ENCODE measurements at places on chromosomes 13 and 19.

- no peak for DNase-seq
These were observed 288.0 kb upstream of the MAB21L1 start for GRCh38 chr13:35764326-35765015.

GRCh38 chr13:106115081-106115480 is 420.4 kb downstream of the EFNB2 start:
- no peak for DNase-seq

DNA sequence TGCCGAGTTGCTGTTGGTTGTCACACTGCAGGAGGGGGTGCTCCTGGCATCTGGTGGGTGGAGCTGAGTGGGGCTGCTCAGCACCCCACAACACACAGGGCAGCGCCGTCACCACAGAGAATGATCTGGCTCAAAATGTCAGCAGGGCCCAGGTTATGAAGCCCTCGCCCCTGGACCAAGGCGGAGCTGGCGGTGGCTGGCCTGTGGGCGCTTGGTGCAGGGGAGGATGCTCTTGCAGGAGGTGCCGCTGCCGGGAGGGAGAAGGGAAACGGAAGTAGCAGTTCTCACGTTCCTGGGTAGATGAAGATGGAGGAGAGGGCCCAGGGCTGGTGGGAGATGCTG is 14.2 kb upstream of the LENG8 start:
- DNase-seq: peak; percentile 23

- DNase-seq: peak; percentile 29
These were observed 142.0 kb downstream of the ZNF737 start for GRCh38 chr19:20423381-20424197.

GRCh38 chr13:85896516-85897450 is 97.6 kb upstream of the SLITRK6 start:
- DNase-seq: no peak

GRCh38 chr13:37446503-37446902 is 152.1 kb downstream of the POSTN start:
- no peak for DNase-seq

DNA sequence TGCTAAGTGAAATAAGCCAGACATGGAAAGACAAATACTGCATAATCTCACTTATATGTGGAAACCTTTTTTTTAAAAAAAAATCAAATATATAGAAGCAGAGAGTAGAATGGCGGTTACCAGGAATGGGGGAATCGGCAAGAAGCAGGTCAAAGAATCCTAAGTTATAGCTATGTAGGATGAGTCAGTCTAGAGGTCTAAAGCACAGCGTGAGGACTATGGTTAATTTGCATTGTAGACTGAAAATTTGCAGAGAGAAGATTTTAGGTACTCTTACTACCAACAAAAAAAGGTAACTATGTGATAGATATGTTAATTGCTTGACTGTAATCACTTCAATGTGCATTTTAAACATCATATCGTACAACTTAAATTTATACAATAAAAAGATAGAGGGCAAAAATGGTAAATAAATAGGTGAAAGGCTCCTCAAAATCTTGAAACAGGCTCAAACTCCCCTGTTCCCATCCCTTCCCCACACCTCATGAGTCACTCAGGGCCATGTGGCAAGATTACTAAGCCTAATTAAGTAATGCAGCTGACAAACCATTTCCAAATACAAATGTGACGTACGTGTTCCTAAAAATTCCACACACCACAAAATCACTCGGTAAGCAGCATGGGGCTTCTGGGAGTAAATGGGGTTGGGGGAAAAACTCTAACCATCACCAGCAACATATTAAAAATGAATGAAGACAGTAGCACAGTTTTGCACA is 159.0 kb downstream of the USP12 start:
- no peak for DNase-seq

- no peak for DNase-seq
These were observed 75.3 kb downstream of the ERICH6B start for GRCh38 chr13:45540195-45540594.

DNA sequence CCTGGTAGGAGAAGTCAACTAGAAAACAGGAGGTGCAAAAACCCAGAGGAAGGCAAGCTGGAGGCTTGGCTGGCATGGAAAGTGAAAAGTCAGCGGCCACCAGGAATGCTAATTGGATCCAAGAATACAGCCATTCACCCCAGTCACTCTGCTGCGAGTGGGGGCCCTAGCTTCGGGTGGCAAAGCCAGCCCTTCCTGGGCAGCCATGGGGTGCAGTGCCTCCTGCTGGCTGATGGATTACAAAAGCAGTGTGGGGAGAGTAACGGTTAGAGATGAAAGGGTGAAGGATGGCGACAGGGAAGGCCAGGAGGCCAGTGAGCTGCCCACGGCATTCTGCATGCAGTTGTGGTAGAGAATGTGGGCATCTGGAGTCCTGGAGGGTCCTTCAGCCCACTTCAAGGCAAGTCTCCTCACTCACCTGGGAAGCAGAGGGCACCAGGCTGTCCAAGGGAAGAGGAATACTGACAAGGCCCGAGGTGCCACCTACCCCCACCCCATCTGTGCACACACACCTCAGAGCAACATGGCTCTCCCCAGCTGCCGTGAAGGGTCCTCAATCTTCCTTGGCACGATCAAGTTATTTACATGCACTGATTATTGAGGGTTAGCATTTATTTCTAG is 20.3 kb upstream of the EPHX3 start:
- no peak for DNase-seq

- peak; percentile 63 for DNase-seq
These were observed 15.6 kb downstream of the LSM4 start for GRCh38 chr19:18307271-18307681.

GRCh38 chr13:95039415-95039814 is 261.8 kb downstream of the ABCC4 start:
- DNase-seq: no peak

- no peak for DNase-seq
These were observed at the start of gene SHISA7 for GRCh38 chr19:55443045-55443823. Gene SHISA7 (minus strand): TSS chr19:55443300. CDS start chr19:55442863, 437 bp downstream.

GRCh38 chr13:93001866-93002461 is 224.6 kb upstream of the GPC6 start:
- DNase-seq: no peak

DNA sequence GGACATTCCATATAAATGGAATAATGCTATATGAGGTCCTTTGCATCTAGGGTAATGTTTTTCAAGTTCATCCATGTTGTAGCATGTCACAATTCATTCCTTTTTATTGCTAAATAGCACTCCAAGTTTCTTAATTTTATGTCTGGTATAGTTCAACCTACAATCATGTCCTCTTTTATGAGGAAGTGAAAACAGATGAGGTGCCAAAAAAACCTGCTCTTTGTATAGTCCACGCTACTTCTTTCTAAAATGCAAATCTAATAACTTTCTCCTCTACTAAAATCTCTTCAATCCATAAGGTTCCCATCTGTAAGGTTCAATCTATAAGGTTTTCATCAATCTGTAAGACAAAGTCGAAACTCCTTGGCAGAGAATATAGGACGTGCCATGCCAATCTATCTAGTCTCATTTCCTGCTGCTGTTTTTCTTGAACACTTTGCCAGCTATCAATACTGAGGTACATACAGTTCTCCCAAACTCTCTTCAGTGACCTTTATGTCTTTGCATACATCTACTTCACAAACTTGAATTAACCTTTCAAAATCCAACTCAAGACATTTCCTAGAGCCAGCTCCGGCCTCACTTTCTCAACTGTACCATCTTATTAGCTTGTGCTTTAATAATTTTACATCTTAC is 33.7 kb downstream of the INTS6 start:
- DNase-seq: no peak

DNA sequence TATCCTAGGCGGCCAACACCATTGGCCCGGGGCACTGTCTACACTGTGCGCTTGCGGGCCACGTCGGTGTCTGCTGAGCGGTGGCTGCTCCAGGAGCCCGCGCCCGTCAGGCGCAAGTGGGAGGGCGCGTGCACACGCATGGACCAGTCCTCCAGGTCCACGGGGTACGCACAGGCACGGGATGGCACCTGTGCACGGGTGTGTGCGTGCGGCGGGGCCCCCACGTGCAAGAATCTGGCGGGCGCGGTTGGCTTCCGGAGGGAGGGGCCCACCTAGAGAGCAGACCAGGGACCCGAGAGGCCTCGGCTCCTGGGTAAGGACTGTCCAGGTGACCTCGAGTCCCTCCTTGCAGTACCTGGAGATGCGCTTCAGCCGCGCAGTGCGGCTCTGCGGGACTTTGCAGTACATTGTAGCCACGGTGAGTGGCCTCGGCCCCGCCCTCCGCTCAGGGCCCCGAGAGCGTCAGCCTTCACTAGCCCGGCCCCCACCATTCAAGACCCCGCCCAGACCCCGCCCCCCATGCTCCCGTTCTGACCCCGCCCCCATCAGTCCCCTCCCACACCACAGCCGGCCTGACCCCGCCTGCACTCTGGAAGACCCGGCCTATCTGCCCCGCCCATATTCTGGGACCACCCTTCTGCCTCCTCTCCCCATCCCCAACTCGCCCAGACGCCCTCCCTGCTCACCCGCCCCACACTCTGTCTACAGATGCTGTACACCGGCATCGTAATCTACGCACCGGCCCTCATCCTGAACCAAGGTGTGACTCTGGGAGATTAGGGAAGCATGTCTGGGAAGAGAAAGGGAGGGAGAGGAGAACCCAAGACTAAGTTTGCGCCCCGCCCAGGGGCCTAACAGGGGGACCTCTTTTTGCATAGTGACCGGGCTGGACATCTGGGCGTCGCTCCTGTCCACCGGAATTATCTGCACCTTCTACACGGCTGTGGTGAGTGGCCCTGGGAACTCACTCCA is 2.3 kb downstream of the SLC5A5 start:
- peak; percentile 68 for DNase-seq

- DNase-seq: no peak
These were observed 7.3 kb upstream of the SIGLEC5 start for GRCh38 chr19:51637362-51637978.

- DNase-seq: peak; percentile 93
These were observed 13.0 kb upstream of the JUND start for GRCh38 chr19:18294467-18294864.

GRCh38 chr19:2457394-2458037 is 757 bp upstream of the LMNB2 start:
- no peak for DNase-seq

DNA sequence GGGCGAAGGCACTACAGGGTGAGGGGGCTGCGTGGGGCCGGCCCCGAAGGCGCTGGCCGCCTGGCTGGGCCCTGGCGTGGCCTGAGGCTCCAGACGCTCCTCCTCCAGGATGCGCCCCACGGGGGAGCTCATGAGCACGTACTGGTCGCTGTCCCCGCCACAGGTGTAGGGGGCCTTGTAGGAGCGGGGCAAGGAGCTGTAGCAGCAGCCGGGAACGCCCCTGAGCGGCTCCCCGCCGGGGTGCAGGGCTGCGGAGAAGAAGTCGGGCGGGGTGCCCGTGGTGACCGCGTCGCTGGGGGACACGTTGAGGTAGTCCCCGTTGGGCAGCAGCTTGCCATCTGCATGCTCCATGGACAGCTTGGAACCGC is 3.0 kb downstream of the IRS2 start:
- DNase-seq: no peak

GRCh38 chr19:46283771-46284170 is 13.1 kb upstream of the HIF3A start:
- DNase-seq: no peak

DNA sequence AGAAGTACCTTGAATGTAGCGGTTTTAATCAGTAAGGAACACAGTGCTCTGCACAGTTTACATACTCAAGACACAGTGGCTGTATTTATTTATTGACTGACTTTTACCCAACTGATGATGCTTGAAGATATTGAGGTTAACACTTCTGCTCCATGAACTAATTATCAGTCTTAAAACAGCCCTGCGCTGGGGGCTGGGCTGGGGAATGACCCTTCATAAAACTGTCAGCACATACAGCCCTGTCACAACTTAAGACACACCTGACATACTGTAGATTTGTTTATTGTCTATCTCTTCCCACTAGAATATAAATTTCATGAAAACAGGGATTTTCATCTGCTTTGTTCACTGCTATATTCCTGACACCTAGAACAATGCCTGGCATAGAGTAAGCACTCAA is 10.8 kb downstream of the NEK5 start:
- DNase-seq: no peak

DNA sequence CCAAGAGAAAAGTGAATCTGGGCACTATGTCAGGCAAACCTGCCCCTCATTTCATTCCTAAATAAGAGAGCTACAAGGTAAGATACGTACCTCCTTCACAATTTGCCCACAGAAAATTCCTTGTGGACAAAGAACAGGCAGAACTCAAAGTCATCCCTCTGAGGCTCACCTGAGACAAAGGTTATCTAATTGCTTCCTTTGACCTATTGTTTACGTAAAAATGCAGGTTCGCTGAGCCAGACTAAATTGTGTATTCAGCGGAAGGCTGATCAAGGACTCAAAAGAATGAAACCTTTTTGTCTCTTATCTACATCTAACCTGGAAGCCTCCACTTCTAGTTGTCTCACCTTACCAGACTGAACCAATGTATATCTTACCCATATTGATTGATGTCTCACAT is 213.3 kb downstream of the POSTN start:
- no peak for DNase-seq

DNA sequence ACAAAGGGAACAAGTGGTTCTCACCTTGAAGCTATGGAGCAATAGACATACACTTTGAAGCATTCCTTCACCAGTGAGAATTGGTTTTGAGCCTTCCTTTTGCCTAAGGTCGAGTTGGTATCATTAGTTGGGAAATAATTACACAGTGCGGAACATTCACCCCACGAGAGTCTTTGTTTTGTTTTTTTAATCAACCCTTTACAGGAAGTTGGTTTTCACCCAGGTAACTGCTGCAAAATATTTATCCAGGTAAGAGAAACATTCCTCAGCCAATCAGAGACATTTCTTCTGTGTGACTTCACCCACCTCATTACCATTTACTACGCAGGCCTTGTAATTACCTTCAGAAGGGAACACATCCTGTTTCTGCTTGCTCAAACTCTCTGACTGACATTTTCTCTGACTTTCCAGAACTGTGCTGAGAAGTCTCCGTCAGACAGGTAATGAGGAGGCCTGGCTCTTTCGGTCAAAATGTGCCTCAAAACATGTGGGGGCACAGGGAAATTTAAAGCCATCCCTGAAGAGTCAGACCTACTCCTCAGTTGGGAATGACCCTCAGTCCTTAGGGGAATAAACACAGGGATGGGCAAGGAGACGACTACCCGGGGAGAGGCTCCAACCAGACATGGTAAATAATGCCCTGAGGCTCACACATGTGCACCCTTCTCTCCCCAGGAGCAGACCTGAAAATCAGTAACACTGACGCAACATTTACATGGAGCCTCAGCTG is 22.7 kb upstream of the SERP2 start:
- DNase-seq: no peak

DNA sequence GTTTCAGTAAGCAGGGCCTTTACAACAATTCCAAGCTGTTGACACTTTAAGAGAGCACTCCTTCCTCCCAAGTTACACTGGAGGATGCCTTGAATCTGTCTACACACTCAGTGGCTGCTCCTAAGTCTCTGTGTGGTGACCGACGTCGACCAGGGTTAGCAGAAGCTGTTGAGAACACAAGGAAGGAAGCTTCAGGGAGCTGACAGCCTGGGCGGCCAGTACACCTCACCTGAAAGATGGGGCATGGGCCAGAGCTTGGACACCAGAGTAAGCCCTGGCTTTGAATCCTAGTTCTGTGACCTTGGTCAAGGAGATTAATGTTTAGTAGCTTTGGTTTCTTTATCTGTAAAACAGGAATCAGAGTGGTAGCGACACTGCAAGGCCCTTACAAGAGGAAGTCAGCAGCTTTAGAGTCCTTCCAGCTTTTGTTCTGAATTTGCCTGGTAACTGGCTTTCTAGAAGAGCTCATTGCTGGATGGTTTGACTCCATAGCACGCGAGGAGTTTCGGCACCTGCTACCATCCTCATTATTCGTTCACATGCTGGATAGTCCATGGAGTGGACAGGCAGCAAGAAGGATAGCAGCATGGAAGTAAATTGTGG is 214.2 kb downstream of the FGF9 start:
- no peak for DNase-seq
